ENCODE measurements at places on chromosomes 5 and 9. TPM values are rescaled to one million over a fixed set of nuclear protein-coding genes. Genes with fewer than 3 reads are reported as not detected.
A peak's percentile ranks its signal among the peaks of the same experiment; 100 is the strongest.

DNA sequence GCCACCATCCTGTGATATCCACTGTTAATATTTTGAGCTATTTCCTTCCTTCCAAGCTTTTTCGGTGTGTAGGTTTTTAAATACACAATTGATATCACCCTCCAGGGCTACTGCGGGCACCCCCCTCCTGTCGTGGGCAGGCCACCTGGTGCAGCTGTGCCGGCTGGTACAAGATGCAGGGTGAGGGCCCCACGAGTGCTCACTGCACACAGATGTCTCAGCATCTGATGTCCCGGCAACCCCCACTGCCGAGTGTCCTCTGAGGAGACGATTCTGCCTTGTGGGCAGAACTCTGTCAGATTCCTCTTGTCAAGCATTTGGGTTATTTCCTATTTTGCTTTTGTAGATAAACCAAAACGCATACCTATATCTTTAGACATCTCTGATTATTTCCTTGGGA is 25.1 kb downstream of the CACNA1B start:
- no peaks in the 10 kb centered on the region for H3K4me1 ChIP-seq
- H3K27ac ChIP-seq = no peak overlapping the region
- no peak for DNase-seq

DNA sequence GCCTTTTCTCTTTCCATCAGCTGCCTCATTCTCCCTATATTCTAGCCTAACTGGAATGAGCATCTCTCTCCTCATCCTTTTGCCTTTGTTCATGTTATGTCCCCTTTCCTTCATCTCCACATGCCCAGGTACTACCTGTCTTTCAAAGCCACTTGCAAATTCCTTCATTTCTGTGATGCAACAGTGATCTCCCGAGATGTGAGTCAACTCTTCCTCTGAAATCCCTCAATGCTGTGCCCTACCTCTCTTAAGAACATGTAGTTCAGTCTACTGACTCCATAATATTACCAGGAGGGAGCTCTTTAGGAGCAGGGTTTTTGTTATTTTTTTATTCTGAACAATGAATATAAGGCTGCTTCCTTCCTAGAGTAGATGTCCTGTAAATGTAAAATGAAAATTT is 91.6 kb downstream of the ZNF462 start:
- peaks cover 11% of the 10 kb centered on the region for H3K36me3 ChIP-seq
- H3K4me3 ChIP-seq = no peak overlapping the region
- no peaks in the 10 kb centered on the region for H3K27me3 ChIP-seq
- DNase-seq = no peak
- H3K27ac ChIP-seq = no peak overlapping the region

- peaks cover 16% of the 10 kb centered on the region for H3K4me1 ChIP-seq
- peak overlapping the region; percentile 87 for H3K4me3 ChIP-seq
- no peaks in the 10 kb centered on the region for H3K27me3 ChIP-seq
Observed at GRCh38 chr5:43313854-43314457, 744 bp upstream of the HMGCS1 start.

GRCh38 chr5:1745123-1745795 is 54.4 kb downstream of the MRPL36 start:
- H3K36me3 ChIP-seq = no peaks in the 10 kb centered on the region
- DNase-seq = no peak
- H3K27ac ChIP-seq = no peak overlapping the region
- H3K4me3 ChIP-seq = no peak overlapping the region

DNA sequence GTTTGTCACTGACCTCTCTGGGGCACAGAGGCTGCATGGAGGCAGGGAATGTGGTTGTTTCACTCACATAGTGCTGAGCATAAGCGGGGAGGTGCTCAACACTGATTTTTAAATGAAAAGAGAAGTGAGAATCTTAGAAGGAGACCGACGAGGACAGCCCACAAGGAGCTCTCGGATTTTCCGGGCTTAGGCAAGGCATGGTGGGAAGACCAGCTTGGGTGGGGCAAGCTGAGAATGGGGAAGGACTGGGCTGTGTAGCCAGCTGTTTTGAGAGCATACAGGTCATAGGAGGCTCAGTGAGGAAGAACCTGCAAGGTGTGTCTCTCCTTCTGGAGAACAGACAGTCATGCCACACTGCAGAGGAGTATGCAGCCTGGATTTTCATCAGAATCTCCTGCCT is 86.0 kb upstream of the TNFSF8 start:
- H3K36me3 ChIP-seq = no peaks in the 10 kb centered on the region
- H3K27ac ChIP-seq = no peak overlapping the region
- DNase-seq = no peak
- no peak overlapping the region for H3K4me3 ChIP-seq

DNA sequence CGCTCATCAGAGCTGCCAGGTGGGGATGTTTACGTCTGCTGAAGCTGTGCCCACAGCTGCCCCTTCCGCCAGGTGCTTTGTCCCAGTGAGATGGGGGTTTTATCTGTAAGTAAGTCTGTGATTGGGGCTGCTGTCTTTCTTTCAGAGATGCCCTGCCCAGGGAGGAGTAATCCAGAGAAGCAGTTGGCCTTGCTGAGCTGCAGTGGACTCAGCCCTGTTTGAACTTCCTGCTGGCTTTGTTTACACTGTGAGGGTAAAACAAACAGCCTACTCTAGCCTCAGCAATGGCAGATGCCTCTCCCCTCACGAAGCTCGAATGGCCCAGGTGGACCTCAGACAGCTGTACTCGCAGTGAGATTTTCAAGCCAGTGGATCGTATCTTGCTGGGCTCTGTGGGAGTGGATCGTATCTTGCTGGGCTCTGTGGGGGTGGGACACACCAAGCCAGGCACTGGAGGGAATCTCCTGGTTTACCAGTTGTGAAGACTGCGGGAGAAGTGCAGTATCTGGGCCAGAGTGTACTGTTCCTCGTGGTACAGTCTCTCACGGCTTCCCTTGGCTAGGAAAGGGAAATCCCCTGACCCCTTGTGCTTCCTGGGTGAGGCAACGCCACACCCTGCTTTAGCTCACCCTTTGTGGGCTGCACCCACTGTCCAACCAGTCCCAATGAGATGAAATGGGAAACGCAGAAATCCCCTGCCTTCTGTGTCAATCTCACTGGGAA is 530.1 kb upstream of the DMAC1 start:
- H3K4me3 ChIP-seq = no peak overlapping the region
- no peaks in the 10 kb centered on the region for H3K36me3 ChIP-seq
- H3K27ac ChIP-seq = no peak overlapping the region
- no peaks in the 10 kb centered on the region for H3K27me3 ChIP-seq
- peaks cover 4% of the 10 kb centered on the region for H3K4me1 ChIP-seq
- DNase-seq = no peak

DNA sequence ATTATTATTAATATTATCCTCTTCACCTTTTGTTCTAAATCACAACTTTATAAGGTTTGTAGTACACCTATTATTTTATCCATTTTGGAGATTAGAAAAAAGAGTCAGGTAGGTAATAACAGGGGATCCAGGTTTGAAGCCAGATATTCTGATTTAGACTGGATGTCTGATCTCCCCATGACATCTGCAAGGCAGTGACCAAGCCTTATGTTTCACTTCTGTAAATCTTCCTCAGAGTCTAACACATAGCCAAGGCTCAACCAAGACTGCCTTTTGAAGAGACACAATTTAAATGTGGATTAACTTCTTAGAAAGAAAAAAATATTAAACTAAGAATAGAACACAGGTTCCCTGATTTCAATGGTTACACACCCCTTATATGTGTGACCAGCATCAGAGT is 44.2 kb downstream of the CETN3 start:
- H3K27me3 ChIP-seq = no peaks in the 10 kb centered on the region
- H3K27ac ChIP-seq = no peak overlapping the region
- no peak for DNase-seq
- no peak overlapping the region for H3K4me3 ChIP-seq
- H3K4me1 ChIP-seq = no peaks in the 10 kb centered on the region

- no peaks in the 10 kb centered on the region for H3K36me3 ChIP-seq
- H3K27me3 ChIP-seq = no peaks in the 10 kb centered on the region
- DNase-seq = no peak
- no peak overlapping the region for H3K27ac ChIP-seq
- H3K4me3 ChIP-seq = no peak overlapping the region
Observed at GRCh38 chr5:78467752-78468357, 107.4 kb downstream of the SCAMP1 start.

- no peaks in the 10 kb centered on the region for H3K36me3 ChIP-seq
- no peaks in the 10 kb centered on the region for H3K4me1 ChIP-seq
- H3K4me3 ChIP-seq = no peak overlapping the region
Observed at GRCh38 chr5:110086658-110087388, 397.1 kb downstream of the MAN2A1 start.

DNA sequence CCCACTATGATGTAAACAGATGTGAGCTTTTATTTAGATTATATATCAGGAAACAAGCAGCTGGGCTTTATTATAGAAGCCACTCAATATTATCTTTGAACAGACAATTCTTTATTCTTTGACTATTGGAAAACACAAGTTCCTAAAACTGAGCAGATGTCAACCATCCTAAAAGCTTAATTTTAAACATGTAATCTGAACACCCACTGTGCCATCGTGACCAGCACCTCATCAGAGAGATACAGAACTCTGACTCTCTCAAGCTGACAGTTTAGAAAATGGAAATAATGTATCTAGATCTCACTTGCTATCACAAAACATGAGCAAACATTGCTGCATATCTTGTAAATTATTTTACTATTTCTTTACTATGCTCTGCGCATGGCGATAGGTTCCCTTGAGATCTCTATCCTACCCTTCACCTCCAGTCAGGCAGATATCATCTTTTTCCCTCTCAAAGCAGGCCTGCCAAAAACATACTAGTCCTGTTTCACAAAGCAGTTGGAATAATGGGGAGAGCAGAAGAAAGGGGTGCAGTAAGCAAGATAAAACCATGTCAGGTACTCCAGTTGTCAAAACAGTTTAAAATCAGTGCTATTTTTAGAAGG is 151.0 kb downstream of the KIAA0825 start:
- no peak overlapping the region for H3K27ac ChIP-seq
- no peaks in the 10 kb centered on the region for H3K27me3 ChIP-seq
- H3K4me3 ChIP-seq = no peak overlapping the region
- no peaks in the 10 kb centered on the region for H3K4me1 ChIP-seq
- DNase-seq = no peak

GRCh38 chr5:144024545-144024944 is 145.9 kb downstream of the YIPF5 start:
- peak; percentile 58 for DNase-seq
- no peaks in the 10 kb centered on the region for H3K27me3 ChIP-seq
- no peak overlapping the region for H3K4me3 ChIP-seq
- H3K27ac ChIP-seq = no peak overlapping the region
- H3K36me3 ChIP-seq = no peaks in the 10 kb centered on the region

GRCh38 chr9:107660976-107661375 is 171.4 kb upstream of the KLF4 start:
- H3K27me3 ChIP-seq = no peaks in the 10 kb centered on the region
- H3K36me3 ChIP-seq = no peaks in the 10 kb centered on the region
- H3K27ac ChIP-seq = no peak overlapping the region
- DNase-seq = no peak

- no peak overlapping the region for H3K4me3 ChIP-seq
- DNase-seq = peak; percentile 15
- peaks cover 2% of the 10 kb centered on the region for H3K36me3 ChIP-seq
- H3K27ac ChIP-seq = no peak overlapping the region
- H3K27me3 ChIP-seq = no peaks in the 10 kb centered on the region
Observed at GRCh38 chr9:114276908-114277821, 45.7 kb upstream of the ORM1 start.

GRCh38 chr9:82722561-82722960 is 340.4 kb downstream of the RASEF start:
- H3K27ac ChIP-seq = no peak overlapping the region
- no peaks in the 10 kb centered on the region for H3K4me1 ChIP-seq
- no peak overlapping the region for H3K4me3 ChIP-seq
- no peaks in the 10 kb centered on the region for H3K36me3 ChIP-seq
- DNase-seq = no peak
- no peaks in the 10 kb centered on the region for H3K27me3 ChIP-seq

DNA sequence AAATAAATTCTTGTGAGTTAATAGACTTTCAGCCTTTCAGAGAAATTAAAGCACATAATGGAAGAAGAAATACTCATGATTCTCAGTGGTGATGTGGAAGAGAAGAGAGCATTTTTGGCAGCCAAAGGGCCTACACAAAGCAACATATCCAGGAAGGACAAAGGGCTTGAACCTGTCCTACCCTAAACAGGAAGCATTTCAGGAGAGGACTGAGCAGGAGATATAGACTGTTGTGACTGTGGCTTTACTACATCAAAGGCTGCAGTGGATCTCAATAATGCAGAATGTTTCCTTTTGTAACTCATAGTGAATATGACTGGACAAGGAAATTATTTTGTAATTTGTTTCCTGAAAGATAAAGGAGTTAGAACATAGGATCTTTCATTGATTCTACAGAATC is 1.3 kb upstream of the PARP8 start:
- H3K27ac ChIP-seq = no peak overlapping the region
- H3K27me3 ChIP-seq = no peaks in the 10 kb centered on the region
- no peak for DNase-seq
- H3K4me1 ChIP-seq = no peaks in the 10 kb centered on the region
- H3K36me3 ChIP-seq = no peaks in the 10 kb centered on the region

GRCh38 chr5:146345240-146345577 is 6.6 kb downstream of the POU4F3 start:
- DNase-seq = no peak
- H3K4me3 ChIP-seq = no peak overlapping the region
- H3K27me3 ChIP-seq = peaks cover 53% of the 10 kb centered on the region
- H3K27ac ChIP-seq = no peak overlapping the region
- H3K36me3 ChIP-seq = no peaks in the 10 kb centered on the region

GRCh38 chr9:14887149-14887548 is 23.1 kb downstream of the FREM1 start:
- H3K27ac ChIP-seq = no peak overlapping the region
- H3K27me3 ChIP-seq = no peaks in the 10 kb centered on the region
- peaks cover 2% of the 10 kb centered on the region for H3K4me1 ChIP-seq

DNA sequence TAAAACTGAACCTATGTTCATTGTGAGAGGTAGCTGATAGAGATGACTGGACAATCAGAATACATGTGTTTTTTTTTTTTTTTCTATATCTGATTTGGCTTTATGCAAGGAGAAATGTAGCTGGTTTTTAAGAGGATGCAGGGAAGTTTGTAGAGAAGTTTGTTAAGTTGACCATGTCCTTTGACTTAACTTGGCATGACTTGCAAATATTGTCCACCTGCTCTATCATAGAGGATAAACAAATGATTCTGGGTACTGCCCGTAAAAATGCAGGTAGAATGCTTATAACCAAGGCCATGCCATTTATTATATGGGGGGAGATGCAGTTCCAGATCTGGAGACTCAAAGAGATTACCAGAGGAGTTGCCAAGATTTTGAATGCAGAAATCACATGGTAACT is 13.7 kb upstream of the NNT start:
- DNase-seq = no peak
- no peak overlapping the region for H3K4me3 ChIP-seq
- H3K36me3 ChIP-seq = no peaks in the 10 kb centered on the region
- H3K4me1 ChIP-seq = no peaks in the 10 kb centered on the region

PRDM9 gene
- not detected for total RNA-seq

NFIL3 gene
- total RNA-seq = 31.3 TPM

SLC27A6 gene
- total RNA-seq = not detected

TIMD4 gene
- 8.0 TPM for total RNA-seq

DMGDH gene
- total RNA-seq = 10.4 TPM

OTP gene
- total RNA-seq = not detected
